Cardiac septum (tissue), 1 donor: ENCODE measurements at places on chromosomes 5 and 9. TPM values are rescaled to one million over a fixed set of nuclear protein-coding genes. Genes with fewer than 3 reads are reported as not detected.

TMEM232 gene
- 1.7 TPM for total RNA-seq

TMEM252 gene
- not detected for total RNA-seq

PRSS3 gene
- total RNA-seq, result not detected

ST8SIA4 gene
- 4.6 TPM for total RNA-seq

DNA sequence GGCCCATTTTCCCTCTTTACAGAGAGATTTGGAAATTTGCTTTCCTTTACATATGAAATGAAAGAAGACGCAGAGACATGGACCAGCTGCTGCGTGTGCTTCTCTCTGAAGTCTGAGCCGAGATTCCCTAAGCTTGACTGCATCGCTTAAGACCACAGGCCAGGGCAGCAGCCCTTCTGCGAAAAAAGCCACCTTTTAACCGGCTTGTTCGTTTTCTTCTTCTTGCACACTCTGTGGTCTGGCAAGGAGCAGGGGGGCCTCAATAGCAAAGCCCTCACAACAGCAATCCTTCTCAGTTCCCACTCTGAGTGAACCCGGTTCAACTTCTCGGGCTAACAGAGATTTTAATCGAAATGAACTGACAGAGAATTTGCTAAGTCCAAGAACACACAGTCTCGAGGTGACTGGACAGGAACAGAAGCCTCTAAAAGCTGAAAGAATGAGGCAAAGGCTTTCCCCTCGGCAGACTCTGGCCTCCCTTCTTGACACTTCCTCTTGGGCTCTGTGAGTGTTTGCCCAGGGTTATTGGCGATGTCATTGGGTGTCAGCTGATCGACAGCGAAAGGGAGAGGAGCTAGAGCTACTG is 512.9 kb upstream of the KLF4 start:
- DNase-seq, result no peak

GRCh38 chr9:133634081-133634691 is 2.0 kb upstream of the DBH start:
- DNase-seq, result no peak

DNA sequence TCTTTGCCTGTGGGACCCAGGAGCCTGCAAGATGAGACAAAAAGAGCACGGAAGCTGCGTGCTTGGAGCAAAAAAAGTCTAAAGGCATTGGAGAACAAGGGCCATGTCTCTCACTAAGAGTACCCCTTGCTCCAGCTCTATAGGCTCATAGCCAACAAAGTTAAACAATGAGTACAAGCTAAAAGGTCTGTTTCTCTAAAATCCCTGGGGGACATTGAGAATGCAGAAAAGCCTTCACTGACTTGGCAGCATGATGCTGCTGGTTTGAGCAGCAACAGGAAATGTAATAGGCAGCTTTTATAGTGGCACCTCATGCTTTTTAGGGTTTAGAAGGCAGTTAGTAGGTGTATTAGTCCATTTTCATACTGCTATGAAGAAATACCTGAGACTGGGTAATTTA is 287.5 kb downstream of the SMARCA2 start:
- DNase-seq, result no peak

- no peak for DNase-seq
Observed at GRCh38 chr5:147639321-147639720, 129.5 kb upstream of the DPYSL3 start.

GRCh38 chr9:1929722-1930244 is 85.4 kb upstream of the SMARCA2 start:
- no peak for DNase-seq

- no peak for DNase-seq
Observed at GRCh38 chr5:167585184-167585583, 706.3 kb upstream of the WWC1 start.

GRCh38 chr5:118506217-118506852 is 482.0 kb downstream of the DTWD2 start:
- no peak for DNase-seq

GRCh38 chr5:53360811-53361210 is 119.6 kb upstream of the FST start:
- DNase-seq, result no peak

DNA sequence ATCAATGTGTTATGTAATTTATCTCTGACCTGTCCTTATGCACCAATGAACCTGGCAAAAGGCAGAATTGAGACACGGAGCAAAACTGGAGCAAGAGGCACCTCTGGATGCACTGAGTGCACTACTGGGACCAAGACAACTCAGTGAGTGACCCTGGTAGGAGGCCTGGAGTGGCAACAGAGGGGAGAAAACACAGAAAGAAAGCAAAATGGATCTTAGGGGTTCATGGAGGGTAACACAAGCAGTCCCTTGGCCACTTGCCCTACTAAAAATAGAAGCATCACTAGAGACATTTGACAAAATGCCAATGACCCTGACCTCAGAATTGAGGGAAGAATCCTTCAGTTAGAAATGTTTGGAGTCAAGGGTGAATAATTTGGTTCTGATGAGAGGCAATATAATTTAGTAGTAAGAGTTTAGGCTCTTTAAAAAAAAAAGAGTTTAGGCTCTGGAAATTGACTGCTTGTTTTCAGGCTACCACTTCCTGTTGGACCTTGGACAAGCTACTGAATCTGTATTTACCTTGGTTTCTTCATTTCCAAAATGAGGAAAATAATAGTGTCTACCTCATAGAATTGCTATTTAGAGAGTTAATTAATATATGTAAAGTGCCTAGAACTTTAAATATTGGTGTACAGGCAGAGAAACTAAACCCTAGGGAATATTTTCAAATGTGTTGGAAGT is 234.9 kb upstream of the TARS1 start:
- DNase-seq, result no peak

GRCh38 chr9:91425271-91425670 is 1.6 kb upstream of the NFIL3 start:
- no peak for DNase-seq

- peak; percentile 59 for DNase-seq
Observed at GRCh38 chr9:127498298-127498697, 47.0 kb downstream of the LRSAM1 start.

- no peak for DNase-seq
Observed at GRCh38 chr9:35771075-35771433, 17.0 kb upstream of the MSMP start.
